Activated naive CD8-positive, alpha-beta T cell treated with anti-CD3 and anti-CD28 coated beads, Interleukin-2, amount 50 U/mL, for 24 hours (primary cell): ENCODE measurements at places on chromosomes 5 and 9.

GRCh38 chr5:151642472-151643140 is 44.1 kb downstream of the SPARC start:
- DNase-seq, result no peak

DNA sequence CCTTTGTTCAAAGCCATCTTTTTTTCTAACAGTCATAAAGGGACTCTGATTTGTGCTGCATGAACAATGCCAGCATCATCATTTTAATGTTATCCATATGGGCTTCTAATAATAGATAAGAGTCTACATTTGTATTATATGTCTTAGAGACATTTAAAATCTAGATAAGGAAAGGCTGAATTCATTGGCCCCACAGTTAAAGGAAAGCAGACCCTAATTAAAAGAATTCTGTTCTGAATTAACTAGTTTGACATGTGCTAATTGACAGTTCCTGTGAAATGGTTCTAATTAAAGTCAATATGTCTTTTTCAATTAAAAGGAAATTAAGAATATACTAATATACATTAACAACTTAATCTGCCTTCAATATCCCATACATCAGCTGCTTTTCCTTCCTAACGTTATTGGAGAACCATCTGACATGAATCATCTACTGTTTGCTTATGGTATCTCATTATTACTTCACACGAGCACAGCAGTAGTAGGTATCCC is 104.7 kb downstream of the NR2F1-AS1 start:
- DNase-seq, result no peak

GRCh38 chr5:71939452-71940230 is 167.6 kb upstream of the MAP1B start:
- DNase-seq, result no peak

DNA sequence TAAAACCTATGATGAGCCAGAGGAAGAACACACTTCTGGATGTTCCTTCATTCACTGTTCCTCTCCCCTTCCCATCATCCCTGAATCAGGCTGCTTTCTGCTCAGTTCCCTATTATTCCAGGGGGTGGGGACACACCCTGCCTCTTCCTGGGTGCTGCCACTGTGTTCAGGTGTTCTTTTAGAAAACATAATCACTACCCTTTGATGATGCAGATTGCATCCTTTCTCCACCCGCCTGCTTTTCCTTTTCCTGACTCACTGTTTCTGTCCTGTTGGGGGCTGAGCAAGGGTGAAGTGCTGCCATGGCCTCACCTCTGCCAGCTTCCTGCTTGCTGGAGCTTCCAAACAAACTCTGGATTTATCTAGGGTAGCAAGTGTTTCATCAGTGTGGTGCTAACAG is 331.9 kb upstream of the GRIA1 start:
- no peak for DNase-seq

- no peak for DNase-seq
Measured at GRCh38 chr9:36101916-36102741, 34.4 kb upstream of the GLIPR2 start.

GRCh38 chr9:93031629-93032430 is 26.7 kb upstream of the SUSD3 start:
- DNase-seq, result no peak

DNA sequence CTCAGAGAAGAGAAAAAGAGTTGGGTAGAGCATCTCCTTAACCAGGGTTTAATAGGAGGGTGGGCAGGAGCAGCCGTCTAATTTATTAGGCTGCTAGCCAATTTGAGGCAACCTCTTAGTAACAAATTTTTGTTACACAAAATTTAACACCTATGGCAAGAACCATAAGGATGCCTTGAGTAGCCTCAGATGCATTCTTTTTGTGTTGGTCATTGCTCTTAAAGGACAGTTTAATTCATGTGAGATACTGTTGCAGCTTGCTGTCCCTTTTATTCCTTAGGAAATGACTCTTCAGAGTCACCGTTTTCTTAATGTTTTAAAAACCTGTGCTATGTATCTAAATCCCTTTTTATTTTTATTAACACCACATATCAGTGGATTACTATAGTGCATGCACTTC is 255.1 kb downstream of the MAST4 start:
- DNase-seq, result no peak

DNA sequence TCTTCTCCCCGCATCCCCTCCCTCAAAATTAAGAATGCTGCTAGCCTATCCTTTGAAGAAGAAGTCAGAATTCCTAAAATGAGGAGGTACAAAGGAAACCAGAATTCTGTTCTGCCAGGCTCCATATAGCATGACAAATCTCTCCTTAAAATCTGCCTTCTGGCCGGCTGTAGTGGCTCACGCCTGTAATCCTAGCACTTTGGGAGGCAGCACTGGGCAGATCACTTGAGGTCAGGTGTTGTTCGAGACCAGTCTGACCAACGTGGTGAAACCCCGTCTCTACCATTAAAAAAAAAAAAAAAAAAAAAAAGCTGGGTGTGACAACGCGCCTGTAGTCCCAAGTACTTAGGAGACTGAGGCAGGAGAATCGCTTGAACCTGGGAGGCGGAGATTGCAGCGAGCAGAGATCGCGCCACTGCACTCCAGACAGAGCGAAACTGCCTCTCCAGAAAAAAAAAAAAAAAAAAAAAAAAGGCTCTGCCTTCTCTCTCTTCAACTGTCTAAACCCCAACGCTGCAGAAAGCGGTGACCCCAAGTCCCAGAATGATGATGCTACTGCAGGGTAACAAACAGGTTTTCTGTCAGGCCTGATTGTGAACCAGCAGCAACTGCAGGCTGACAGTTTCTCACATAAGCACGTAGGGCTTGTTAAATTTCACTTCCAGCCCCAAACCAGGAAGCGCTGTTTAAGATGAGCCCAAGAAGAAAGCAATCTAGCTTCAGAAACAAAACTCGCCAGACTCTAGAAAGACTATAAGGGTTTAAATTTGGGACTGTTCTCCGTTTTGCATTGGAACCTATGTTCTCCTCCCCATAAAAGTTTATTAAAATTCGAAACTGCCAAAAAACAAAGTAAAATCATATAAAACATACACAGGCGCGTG is 963 bp upstream of the CAST start:
- DNase-seq, result peak; percentile 27

- no peak for DNase-seq
Measured at GRCh38 chr5:56818450-56819037, 3.2 kb downstream of the MAP3K1 start.

DNA sequence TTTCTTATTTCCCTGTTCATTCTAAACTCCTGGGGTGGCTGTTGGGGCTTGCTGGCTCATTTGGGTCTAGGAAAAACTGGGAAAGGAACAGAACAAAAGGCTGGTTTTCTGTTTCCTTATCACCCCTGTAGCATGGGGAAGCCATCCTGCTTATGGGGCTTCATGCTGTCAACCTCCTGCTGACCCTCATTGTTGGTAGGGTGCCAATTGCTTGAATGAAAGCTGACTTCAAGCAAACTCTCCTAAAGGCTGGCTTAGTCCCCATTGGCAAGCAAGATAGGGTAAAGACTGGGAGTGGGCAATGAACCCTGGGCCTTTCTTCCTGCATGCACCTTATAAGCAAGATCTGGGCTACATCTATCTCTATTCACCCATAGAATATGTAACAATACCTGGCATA is 511.6 kb downstream of the DMAC1 start:
- no peak for DNase-seq

- DNase-seq, result no peak
Measured at GRCh38 chr5:91898019-91898418, 514.9 kb upstream of the ARRDC3 start.

GRCh38 chr5:129003232-129003631 is 37.9 kb downstream of the SLC27A6 start:
- DNase-seq, result no peak

GRCh38 chr9:87587356-87587745 is 89.7 kb downstream of the DAPK1 start:
- DNase-seq, result no peak

GRCh38 chr9:133877327-133877726 is 114.8 kb downstream of the VAV2 start:
- no peak for DNase-seq

DNA sequence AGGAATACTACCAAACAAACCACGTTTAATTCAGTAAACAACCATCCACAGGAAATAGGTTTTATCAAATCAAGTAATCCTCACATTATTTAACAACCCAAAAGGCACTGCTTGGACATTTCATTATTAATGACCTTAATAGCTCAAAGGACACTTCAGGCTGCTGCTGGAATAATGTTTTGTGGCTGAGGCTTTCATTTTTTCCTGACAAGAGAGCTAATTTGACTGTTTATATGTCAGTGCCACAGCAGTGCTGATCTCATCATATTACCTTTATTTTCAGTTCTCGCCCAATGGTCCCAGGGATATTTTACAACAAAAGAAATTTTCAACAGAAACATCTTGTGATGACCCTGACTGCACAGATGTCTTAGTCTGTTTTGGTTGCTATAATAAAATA is 589.8 kb upstream of the GRAMD2B start:
- no peak for DNase-seq

- no peak for DNase-seq
Measured at GRCh38 chr9:96457266-96457665, 7.3 kb downstream of the HABP4 start.

GRCh38 chr9:127931092-127931881 is 710 bp upstream of the PIP5KL1 start:
- no peak for DNase-seq

GRCh38 chr5:65948115-65948747 is 21.9 kb downstream of the ERBIN start:
- DNase-seq, result no peak

DNA sequence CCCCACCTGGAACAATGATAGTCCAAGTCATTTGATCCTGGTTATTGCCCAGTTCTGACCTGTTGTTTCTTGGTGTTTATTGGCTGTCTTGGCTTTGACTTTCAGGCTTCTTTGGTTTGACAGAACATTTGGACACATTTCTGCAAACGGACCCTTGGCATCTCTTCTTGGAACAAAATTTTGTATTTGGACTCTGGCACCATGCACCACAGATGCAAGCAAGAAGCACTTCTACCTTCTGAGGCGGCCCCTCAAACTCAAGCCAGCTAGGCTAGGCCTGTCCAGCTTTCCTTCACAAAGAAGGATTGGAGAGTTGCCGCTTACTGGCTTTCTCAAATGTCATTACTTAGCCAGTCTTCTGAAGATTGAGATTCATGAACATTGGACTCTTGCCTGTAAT is 23.1 kb upstream of the FGF10 start:
- DNase-seq, result no peak

GRCh38 chr9:133811471-133811870 is 73.3 kb upstream of the SARDH start:
- no peak for DNase-seq

GRCh38 chr5:176609724-176610434 is at the start of gene GPRIN1:
GPRIN1 (minus strand) TSS chr5:176610156; CDS start chr5:176599834, 10,322 bp downstream.
- DNase-seq, result peak; percentile 72

DNA sequence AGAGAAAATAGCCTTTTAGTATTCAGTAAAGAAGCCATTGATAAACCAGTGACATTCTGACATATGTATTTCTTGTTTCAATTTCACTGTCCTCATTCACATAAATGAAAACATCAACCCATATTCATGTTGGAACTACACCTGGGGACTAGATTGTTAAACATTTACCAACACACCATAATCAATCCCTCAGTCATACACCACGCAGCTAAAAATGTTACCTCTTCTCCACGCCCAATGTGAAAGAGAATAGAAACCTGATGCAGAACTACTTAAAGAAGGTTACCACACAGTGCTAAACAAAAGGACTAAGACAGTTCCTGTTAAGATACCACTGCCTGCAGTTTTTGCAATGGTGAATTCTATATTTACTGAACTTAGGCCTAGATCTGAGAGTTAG is 518.9 kb downstream of the PRELID2 start:
- DNase-seq, result no peak

GRCh38 chr5:168651648-168652047 is 72.5 kb upstream of the PANK3 start:
- no peak for DNase-seq

GRCh38 chr5:142311725-142312124 is 13.1 kb downstream of the SPRY4 start:
- DNase-seq, result no peak

- no peak for DNase-seq
Measured at GRCh38 chr5:15522187-15522520, 22.2 kb downstream of the FBXL7 start.

- DNase-seq, result no peak
Measured at GRCh38 chr9:135023088-135023785, 64.2 kb upstream of the OLFM1 start.

- DNase-seq, result no peak
Measured at GRCh38 chr5:113612060-113612496, 98.6 kb downstream of the YTHDC2 start.

DNA sequence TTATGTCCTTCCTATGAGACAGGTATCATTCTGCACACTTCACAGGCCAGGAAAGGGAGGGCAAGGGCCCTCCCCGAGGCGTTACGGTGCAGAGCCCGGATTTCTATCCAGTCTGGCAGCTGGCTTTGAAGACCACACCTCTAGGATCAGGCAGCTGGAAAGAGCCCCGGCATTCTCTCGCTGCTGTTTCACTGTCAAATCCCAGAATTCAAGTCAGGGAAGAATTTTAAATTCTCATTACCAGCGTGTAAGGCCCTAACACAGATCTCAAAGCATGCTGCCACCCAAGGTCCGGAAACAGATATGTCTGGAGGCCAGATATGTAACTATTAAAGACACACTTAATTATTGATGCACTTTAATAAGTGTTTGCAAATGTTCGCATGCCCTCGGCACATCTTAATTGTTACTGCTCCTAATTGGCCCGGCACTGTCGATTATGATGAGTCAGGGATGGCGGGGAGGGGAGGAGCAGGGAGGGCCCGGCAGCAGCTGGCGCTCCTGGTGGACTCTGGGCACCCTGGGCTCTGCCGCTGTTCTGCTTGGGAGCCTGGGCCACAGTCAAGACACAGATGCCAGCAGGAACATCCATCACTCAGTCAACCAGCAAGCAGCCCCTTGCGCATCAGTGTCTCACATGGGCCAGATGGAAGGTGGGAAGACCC is 76.3 kb upstream of the BARHL1 start:
- DNase-seq, result no peak

- DNase-seq, result no peak
Measured at GRCh38 chr5:76388236-76388635, 14.8 kb upstream of the IQGAP2 start.

- no peak for DNase-seq
Measured at GRCh38 chr9:31629292-31629691, 755.2 kb upstream of the ACO1 start.

- no peak for DNase-seq
Measured at GRCh38 chr5:140986117-140986521, 19.8 kb downstream of the PCDHAC2 start.

- no peak for DNase-seq
Measured at GRCh38 chr9:16960084-16960483, 89.6 kb upstream of the BNC2 start.

GRCh38 chr5:145027286-145027685 is 807.9 kb downstream of the PRELID2 start:
- no peak for DNase-seq

GRCh38 chr9:126986506-126986951 is 71.9 kb downstream of the RALGPS1 start:
- peak; percentile 15 for DNase-seq

- DNase-seq, result no peak
Measured at GRCh38 chr5:96638561-96638960, 23.6 kb upstream of the CAST start.

- no peak for DNase-seq
Measured at GRCh38 chr5:165157219-165157618, 1651.8 kb downstream of the MAT2B start.
